ENCODE measurements at places on chromosomes 1 and 21.

DNA sequence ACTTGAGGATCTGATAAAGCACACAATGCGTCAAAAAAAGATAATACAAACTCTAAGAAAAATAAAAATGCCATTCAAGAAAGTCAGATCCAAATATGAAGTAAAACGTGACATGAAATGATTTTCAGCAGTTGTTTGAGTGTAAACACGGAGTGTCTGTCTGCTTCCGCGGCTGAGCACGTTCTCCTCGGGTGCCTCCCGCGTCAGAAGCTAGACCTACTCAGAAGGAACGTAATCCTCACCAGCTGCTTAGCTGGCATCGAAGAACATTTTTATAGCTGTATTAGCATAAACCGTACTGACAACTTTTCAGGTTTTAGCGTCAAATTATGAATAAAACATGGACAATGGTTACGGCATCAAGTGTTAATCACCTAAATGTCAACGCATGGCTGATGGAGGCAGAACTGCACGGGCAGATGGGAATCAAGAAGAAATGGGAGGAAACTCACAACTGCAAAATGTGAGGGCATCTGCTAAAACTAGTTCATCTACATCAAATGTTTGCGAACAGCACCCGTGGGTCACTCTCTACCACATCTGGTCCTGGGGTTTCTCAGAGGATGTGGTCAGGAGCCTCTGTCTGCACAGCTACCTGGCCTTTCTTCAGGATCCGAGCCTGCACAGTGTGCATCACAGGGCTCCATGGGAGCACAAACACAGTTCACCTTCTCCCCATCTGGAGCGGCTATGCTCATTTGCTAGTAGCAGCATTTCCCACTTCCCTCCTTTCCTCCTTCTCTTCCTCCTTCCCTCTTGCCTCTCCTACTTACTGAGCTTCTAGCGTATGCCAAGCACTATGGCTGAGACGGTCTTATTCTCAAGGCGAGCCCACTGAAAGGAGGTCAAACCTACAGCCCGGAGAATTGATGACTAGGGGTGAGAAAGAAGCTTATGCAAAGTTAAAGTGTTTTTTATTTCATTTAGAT is 40.0 kb downstream of the RCAN1 start:
- DNase-seq, result no peak

DNA sequence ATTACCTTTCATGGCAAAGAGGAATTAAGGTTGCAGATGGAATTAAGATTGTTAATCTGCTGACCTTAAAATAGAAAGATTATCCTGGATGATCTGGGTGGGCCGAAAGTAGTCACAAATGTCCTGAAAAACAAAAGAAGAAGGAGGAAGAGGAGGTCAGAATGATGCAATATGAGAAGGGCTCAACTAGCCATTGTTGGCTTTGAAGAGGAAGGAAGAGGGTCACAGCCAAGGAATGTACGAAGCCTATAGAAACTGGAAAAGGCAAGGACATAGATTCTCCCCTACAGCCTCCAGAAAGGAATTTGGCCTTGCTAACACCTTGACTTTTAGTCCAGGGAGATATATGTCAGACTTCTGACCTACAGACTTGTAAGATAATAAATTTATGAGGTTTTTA is 39.4 kb upstream of the FMOD start:
- no peak for DNase-seq

- DNase-seq, result no peak
Observed at GRCh38 chr1:236480758-236481436, 42.9 kb upstream of the LGALS8 start.

- no peak for DNase-seq
Observed at GRCh38 chr21:44459712-44460440, 4.6 kb downstream of the LRRC3 start.

DNA sequence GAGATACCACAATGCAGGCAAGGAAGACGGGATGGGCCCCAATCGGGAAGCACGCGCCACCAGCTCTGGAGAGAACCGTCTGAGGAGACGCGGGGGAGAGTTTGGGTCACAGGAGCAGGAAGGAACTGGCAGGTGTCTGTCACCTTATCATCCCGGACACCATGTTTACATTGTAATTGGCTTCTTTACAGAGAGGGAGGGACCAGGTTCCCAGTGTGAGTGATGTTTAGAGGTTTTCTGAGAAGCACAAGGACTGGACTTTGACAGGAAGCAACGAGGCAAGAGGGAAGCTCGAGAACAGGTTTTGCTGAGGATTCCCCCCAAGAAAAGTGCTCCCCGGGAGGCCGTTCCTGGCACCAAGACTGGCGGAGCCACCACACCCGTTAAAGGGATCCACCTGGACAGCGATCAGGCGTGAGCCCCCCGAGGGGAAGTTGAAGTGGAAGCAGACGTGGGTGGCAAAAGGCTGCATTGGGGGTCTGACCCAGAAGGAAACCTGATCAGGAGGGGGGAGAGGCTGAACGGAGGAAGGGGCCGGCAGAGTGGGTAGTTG is 957 bp downstream of the EPS15 start:
- DNase-seq, result no peak

DNA sequence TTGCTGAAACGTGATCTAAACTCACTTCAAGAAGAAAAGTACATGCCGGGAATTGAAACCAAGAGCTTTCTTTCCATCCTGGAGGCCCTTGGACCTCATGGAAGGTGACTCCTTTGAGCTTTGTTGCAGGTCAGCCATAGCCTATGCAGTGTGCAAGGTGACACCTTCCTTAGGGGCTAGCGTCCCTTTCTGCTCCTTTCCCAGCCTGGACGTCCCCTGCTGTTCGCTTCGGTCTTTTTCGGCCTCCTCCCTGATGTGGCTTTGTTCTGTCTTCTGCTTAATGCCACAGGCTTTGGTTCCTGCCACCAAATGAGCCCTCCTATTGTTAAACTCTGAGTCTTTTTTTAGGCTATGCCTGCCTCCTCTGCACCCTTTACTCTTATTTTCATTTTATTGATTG is 308.8 kb downstream of the BRINP2 start:
- DNase-seq, result no peak

- no peak for DNase-seq
Observed at GRCh38 chr1:212700223-212700891, 717 bp upstream of the BATF3 start.

- DNase-seq, result no peak
Observed at GRCh38 chr1:148333875-148334338, 149.2 kb downstream of the PPIAL4G start.

GRCh38 chr1:52002038-52002917 is 11.8 kb upstream of the RAB3B start:
- DNase-seq, result no peak

- no peak for DNase-seq
Observed at GRCh38 chr1:78843111-78843510, 163.4 kb downstream of the ADGRL4 start.

- DNase-seq, result no peak
Observed at GRCh38 chr1:116508085-116508983, 62.5 kb downstream of the CD58 start.

GRCh38 chr21:42508371-42508770 is 5.3 kb upstream of the SLC37A1 start:
- DNase-seq, result no peak

DNA sequence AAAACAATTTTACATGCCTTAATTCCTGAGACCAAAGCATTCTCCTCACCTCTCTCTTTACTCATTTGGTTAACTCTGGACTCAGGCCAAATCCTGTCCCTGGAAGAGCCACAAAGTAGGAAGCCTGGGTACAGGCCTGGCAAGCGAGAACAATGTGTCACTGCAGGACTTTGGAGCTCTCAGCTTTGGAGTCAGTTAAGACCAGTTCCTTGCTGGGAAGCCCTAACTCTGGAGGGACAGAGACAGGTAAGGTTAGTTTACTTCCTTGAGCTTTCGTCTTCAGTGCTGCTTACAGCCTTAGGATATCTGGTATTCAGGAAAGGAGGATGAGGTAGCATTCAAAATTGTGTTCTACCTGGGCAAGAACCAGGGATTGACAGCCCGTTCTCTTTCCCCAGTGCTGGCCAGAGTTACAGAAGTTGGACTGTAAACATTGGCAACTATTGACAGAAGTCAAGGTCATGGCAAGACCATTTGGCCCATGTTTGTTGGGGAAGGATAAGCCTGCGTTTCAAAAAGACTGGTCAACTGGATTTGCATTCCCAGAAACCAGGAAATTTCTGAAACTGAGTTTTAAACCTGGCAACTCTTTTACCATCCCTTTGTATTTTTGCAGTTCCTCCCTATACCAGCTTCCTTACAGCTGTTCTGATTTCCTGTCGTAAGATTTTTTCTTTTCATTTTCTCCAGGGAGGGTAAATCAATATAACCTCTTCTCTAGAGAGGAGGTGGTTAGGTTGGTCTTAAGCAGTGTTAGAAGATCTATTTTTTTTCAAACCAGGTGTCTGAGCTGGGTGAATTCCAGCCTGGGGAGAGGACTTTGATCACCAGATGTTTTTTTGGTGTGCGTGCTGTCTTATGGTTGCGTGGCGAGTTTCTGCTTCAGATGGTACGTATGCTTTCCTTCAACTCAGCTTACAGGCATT is at the start of gene C4BPB:
TSS of gene C4BPB (plus strand) at position 160 of the 926 bp plus-strand sequence. CDS start at position 832, 672 bp downstream.
- no peak for DNase-seq

GRCh38 chr1:96361961-96362360 is 359.6 kb upstream of the PTBP2 start:
- DNase-seq, result no peak

GRCh38 chr1:177984136-177984525 is 14.3 kb upstream of the SEC16B start:
- DNase-seq, result no peak

DNA sequence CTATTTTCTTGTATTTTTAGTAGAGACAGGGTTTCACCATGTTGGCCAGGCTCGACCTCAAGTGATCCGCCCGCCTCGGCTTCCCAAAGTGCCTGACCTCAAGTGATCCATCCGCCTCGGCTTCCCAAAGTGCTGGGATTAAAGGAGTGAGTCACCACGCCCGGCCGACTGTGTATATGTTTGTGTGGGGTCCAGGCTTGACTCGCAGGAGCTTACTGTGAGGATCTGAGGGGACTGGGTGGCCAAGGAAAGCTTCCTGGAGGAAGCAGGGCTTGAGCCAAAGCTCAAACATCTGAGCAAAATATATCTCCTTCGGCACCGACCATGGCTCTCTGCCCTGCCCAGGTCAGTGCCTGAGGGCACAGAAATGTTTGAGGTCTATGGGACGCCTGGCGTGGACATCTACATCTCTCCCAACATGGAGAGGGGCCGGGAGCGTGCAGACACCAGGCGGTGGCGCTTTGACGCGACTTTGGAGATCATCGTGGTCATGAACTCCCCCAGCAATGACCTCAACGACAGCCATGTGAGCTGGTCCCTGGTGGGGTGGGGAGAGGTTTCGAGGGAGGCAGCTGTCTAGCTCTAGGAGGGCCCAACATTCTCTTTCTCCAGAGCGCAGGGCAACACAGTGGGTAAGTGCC is 10.5 kb downstream of the PADI3 start:
- no peak for DNase-seq

DNA sequence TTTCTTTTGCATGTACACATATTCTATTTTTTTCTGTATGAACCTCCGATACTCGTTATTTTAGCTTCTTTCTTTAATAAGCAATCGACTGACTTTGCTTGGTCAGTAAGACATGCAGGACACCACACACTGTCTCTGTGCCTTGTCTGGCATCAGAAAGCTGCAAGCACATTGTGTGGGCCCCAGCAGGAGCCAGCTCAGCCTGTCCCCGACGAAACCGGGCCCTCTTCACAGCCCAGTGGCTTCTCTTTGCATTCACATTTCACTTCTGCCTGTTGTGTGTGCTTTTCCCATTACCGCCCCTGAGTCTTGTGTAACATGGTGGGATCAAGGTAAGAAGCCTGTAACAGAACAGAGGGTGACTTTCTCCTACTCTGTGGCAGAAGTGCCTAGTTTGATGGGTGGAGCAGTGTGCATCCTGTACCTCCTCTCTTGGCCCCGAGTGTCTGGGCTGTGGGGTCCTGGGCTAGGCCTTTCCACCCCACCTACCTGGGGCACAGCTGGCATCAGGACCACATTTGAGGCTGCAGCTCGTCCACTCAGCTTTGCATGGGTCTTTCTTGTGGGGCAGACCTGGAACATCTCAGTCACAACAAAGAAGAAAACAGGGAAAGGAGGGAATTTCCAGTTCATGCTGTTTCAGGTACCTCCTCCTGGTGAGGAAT is 118.9 kb upstream of the COL6A1 start:
- DNase-seq, result no peak

DNA sequence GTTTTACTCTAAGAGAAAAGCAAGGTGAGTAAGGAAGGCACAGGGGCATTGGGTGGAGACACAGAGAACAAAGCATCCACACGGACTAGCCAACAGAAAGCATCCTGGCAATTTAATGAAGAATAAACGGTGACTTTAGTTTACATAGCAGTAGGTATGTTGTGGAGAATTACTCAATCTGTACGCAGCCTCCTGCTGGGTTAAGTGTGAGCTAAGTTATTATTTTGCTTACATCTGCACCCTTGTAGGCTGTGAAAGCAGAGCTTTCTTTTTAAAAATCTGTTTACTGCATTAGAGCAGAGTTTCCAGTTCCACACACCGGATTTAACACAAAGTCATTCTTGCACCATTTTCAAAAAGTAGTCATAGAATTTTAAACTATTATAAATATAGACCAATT is 144.5 kb downstream of the AKT3 start:
- DNase-seq, result no peak

- DNase-seq, result no peak
Observed at GRCh38 chr1:112995890-112996289, 39.9 kb upstream of the SLC16A1 start.

GRCh38 chr1:18603212-18603852 is 27.3 kb upstream of the PAX7 start:
- no peak for DNase-seq

DNA sequence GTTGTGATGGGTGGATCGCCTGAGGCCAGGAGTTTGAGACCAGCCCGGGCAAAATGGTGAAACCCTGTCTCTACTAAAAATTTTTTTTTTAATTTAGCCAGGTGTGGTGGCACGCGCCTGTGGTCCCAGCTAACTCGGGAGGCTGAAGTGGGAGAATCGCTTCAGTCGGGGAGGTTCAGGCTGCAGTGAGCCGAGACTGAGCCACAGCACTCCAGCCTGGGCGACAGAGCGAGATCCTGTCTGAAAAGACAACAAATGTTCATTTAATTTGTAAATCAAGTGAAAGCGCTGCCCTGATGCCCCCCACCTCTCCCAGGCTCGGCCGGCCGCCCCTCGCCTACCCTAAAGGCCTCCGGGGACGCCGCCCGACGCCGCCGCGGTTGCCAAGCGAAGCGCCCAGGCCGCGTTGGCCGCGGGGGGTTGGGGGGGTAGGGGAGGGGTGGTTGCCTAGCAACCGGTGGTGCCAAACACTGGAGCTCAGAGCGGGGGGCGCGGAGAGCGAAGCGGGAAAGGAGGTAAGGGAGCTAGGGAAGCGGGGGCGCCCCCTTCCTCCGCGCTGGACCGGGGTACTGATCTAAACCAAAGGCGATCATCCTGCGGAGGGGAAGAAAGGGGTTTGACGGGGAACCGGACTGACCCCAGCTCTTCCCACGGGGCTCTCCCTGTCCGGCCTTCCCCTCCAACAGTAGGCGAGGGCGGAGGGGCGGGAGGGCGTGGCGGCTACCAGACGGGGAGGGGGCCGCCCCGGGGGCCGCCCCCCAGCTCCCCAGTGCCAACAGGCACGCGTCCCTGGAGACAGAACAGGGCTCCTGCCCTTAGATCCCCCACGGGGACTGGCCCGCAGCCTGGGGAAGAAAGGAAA is at the start of gene TEKT2:
TSS of gene TEKT2 (plus strand) at position 460 of the 862 bp plus-strand sequence. CDS start 828 bp downstream, outside the sequence.
- DNase-seq, result no peak

DNA sequence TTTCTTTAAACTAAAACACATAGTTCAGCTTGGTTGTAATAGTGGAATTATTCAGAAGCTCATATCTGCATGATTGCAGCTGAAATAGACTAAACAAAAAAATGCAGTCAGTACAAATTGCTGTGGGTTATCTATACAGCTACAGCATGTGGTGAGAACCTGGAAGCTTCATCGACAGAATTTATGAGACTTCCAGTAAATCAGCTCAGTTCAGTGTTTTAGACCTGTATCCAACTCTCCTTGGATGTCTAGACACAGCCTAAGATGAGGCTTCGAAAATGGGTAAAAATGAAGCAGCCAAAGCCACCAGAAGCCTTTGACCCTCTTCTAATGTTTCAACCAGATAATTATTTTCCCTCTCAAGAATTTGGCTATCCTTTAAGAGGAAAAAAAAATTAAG is 127.1 kb upstream of the C1orf105 start:
- no peak for DNase-seq

All from stimulated activated CD4-positive, alpha-beta T cell treated with anti-CD3 and anti-CD28 coated beads, Interleukin-1b, Interleukin-23, amount 100 ng/mL, for 1 hour (primary cell).